Activated CD4-positive, alpha-beta T cell treated with anti-CD3 and anti-CD28 coated beads, Interleukin-2, amount 50 U/mL, for 16 hours (primary cell): ENCODE measurements at places on chromosomes 2 and 18.
A peak's percentile ranks its signal among the peaks of the same experiment; 100 is the strongest.

DNA sequence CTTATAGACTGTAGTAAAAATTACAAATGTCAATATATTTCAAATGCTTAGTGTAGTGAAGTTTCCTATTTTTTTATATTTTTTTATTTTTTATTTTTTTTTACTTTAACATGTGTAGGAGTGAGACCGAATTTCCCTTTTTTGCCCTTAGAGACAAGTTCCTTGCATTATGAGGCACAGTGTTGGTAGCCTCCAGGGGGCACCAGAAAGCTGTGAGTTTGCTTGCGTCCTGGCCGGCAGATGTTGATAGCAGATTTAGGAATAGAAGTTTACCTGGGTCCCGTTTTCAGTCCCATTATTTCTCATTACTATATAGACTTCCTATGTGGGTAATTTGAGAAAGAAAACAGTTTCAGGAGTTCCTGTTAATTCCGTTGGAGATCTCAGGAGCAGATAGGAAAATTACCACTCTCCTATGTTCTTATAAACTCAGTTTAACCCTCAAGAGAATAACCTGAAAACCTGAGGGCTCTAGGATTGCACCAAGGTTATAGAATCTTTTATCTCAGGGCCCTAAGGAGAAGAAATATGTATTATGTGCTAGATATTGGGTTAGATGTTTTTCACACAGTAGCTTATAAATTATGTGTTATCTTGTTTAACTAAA lies 157.5 kb upstream of the SESTD1 start:
- DNase-seq: peak; percentile 51

DNA sequence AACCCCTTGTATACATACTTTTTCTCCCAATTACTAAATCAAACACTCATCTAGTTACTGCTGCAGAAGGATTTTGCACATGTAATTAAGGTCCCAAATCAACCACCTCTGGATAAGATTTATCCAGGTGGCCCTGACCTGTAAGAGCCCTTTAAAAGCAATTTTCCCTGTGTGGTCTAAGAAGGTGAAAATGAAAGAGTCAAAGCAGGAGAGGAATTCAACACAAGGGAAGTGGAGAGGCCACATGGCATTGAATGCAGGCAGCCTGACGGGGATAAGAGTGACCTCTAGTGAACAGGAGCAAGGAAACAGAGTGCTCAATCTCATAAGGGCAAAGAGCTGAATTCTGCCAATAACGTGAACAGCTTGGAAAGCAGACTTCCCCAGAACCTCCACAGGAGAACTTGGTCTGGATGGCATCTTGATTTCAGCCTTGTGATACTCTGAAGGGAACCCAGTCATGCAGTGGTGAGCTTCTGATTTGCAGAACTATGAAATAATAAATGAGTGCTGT lies 27.2 kb downstream of the PPP3R1 start:
- DNase-seq: peak; percentile 30

DNA sequence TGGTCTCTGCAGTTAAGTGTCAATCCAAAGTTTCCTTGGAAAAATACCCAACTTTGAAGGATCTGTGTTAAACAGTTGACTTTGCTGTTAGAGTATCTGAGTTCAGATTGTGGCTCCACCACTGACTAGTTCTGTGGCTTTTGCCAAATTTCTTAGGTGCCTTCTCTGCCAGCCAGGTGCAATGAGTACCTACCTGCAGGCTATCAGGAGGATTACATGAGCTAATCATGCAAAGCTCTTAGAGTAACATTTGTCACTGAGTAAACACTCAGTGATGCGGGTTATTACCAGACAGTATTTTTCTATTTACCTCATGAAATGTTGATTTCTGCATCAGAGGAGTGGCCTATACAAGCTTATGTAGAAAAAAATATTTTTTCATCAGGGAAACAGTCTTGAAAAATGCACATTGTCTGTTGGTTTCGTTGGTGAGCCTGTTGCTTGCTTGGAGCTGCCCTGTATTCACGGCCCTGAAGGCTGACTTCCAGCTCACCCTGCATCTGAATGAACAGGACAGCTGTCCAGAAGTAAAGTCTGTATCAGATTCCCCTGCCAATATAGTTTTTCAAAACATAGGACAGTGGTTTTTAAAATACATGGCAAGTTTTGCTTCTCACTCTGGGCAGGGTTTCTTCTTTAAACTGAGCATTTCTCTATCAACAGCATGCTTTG lies 235.1 kb downstream of the CDCA7 start:
- no peak for DNase-seq

DNA sequence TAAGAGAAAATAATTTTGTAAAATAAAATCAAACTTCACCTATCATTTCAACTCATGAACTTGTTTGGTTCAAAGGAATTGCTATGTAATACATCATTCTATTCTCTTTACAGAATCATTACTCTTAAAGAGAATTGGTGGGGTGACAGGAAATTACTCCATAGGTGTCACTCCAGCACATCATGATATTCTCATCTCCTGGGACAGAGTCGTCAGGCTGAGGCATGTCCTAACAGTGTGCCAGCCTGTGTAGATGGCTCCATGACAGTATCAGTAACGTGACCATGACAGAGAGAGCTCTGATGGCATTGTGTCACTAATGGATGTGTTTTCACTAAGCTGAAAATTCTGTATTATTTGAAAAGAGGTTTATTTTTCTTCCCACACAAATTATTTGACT lies 13.9 kb downstream of the SPATS2L start:
- no peak for DNase-seq

GRCh38 chr2:50620783-50621182 lies 411.1 kb downstream of the NRXN1 start:
- DNase-seq: no peak

DNA sequence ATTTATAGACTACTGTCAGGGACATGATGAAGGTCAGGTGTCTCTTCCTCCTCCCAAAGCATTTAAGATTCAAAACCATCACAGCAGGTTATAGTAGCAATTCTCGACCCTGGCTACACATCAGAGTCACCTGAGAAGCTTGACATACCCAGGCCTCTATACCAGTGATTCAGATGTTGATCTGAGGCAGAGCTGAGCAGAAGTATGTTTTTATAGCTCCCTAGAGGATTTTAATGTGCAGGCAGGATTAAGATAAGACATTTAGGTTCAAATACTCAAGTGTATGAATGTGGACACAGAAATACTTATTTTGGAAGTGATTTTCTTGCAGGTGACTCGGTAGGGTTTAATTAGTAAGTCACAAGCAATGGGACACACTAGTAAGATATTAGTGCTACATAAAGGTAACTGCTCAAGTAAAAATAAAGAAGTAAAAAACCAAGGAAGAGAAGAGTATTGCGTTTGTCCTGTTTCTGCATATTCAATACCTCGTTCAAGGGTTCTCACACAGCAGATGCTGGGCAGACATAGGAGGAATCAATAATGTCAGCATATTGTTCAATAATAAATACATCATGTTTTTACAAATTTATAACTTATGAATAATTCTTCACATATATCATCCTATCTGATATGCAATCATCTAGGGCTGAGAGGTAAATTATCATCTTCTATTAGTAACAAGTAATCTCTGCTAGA lies 7.0 kb downstream of the GCFC2 start:
- DNase-seq: no peak

DNA sequence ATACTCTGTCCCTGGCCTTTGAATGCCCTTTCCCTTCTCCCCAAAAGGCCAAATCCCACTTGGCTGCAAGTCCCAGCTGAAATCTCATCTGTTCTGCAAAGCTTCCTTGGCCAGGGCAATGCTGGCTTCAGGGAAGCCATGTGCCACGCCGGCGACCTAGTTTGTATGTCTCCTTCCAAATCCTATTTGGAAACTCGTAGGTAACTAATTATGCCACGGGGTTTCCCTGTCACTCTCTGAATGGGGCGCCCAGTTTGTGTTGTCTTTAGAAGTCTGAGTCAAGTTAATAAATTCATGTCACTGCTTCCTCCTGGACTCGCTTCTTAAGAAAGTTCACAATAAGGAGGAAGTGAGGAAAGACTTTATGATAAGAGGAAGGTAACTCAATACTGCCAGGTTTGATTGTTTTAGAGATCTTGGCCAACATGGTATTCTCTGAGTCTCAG lies 19.1 kb downstream of the FHL2 start:
- no peak for DNase-seq

DNA sequence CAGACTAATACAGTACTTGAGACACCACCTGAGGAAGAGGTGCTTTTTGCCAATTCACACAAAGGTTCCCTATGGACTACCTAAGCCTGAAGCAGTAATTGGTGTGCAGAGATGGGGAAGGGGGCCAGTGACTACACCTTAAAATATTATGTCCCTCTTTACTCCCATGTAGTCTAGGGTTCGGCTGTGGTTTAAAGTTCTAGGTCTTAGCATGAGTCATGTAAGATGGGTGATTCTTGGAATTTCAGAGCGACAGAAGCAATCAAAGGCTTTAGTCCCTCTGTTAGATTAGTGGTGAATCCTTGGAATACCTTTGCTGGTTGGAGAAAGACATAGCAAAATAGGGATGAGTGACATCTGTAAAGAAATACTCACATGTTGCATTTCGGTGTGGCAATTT lies 14.3 kb upstream of the CCDC85A start:
- DNase-seq: no peak

DNA sequence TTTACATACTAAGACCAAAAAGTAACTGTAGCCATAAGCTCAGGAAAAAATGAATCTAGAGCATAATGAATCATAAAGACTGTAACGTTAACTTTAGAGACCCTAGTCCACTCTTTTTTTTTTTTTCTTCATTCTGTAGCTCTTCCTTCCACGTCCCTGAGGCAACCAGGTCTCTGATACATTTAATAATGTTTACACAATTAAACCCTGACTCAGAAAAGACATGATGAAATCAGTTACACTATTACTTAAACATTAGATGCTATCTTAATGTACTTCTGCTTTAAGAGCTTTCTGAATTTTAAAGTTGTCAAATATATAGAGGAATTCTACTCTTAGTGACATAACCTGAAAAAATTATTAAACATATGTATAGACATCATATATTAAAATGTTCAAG lies 1121.5 kb upstream of the DDX18 start:
- DNase-seq: no peak

DNA sequence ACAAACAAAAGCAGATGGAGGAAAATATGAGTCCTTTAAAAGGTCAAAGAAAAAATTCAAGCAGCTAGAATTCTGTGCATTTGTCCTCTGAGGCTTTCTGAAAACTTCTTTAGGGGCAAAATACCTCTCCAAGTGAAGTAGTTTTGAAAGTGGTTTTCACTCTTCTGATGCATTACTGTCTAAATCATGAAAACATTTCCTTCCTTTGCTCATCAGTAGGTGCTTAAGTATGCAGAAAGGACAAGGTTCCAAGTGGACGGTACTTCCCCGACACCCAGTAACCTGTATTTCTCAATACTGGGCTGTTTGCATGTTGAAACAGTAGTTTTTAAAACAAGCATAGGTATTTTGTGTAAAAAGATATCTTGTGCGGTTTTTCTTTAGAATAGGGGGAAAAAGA lies 189.1 kb upstream of the ERBB4 start:
- peak; percentile 28 for DNase-seq

GRCh38 chr2:232316461-232317330 lies 61.9 kb upstream of the ALPP start:
- no peak for DNase-seq

- DNase-seq: no peak
Measured at GRCh38 chr18:29063346-29063745, 886.4 kb upstream of the CDH2 start.

DNA sequence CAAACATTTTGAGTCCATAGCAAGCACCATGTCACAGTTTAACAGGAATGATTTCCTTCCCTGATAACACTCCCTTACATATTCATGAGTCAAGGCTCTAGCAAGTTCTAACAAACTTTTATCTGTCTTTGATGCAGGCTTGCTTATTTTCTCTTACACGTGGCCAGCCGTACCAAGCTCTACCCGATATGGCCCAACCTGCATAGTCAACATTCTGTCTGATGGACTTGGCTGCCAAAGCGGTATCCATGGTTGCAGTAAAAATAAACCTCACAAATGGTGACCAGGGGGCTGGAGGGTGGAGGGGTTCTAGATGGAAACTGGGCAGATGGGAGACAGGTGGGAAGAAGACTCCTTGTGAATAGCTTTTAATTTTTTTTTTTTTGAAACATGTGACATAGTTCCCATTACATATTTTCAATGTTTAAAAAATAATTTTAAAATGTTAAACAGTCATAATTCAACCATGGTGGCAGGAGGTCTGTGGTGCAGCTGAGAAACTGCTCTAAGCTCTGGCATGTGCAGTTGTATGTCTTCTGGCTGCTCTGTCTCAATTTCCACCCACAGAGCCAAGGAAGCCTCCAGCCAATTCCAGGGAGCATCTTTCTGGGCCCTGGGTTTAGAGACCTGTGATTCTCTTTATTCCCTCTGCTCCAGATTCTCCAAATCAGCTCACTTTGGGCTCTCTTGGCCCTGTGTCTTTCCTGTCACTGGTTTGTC lies 20.7 kb upstream of the CXCR1 start:
- no peak for DNase-seq
